ENCODE measurements at places on chromosomes 2 and 18.

GRCh38 chr18:51370996-51371395 lies 173.5 kb upstream of the MEX3C start:
- no peak for DNase-seq

- DNase-seq = no peak
Observed at GRCh38 chr2:235868224-235868623, 300.0 kb downstream of the GBX2 start.

DNA sequence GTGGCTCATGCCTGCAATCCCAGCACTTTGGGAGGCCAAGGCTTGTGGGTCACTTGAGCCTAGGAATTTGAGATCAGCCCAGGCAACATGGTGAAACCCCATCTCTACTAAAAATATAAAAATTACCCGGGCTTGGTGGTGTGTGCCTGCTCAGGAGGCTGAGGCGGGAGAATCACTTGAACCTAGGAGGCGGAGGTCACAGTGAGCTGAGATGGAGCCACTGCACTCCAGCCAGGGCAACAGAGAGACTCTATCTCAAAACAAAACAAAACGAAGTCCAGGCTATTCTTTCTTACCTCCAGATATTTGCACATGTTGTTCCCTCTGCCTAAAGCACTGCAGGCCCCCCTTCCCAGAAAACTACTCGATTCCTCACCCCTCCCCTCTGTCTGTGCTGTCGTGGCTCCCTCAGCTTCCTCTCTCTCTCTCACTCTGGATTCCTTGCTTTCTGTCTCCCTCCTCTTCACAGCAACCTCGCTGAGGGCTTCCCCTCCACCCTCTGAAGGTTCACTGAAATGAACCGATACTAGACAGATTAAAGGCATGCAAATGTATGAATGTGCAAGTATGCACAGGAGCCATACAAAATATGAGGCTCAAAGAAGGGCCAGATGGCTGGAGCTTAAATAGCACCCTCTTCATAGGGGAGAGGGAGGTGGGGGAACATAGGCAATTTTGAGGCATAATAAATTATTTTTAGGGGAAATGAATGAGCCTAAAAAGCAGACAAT lies 18.5 kb downstream of the TMEM177 start:
- peak; percentile 60 for DNase-seq

- no peak for DNase-seq
Observed at GRCh38 chr2:82478641-82479040, 1980.4 kb downstream of the SUCLG1 start.

- DNase-seq = peak; percentile 77
Observed at GRCh38 chr2:149017116-149017985, 21.1 kb upstream of the LYPD6B start.

- DNase-seq = peak; percentile 42
Observed at GRCh38 chr2:63861220-63861822, 19.6 kb downstream of the UGP2 start.

DNA sequence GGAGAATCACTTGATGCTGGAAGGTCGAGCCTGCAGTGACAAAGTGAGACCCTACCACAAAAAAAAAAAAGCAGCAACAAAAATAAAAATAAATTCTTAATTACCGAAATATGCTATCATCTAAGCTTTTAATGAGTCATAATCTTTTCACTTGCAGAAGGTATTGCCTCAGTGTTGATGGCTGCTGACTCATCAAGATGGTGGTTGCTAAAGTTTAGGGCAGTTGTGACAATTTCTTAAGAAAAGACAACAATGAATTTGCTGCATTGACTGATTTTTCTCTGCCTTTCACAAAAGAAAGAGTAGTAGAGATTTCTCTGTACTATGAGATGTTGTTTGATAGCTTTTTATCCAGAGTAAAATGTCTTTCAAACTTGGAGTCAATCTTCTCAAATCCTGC lies 1809.0 kb downstream of the SUCLG1 start:
- no peak for DNase-seq

DNA sequence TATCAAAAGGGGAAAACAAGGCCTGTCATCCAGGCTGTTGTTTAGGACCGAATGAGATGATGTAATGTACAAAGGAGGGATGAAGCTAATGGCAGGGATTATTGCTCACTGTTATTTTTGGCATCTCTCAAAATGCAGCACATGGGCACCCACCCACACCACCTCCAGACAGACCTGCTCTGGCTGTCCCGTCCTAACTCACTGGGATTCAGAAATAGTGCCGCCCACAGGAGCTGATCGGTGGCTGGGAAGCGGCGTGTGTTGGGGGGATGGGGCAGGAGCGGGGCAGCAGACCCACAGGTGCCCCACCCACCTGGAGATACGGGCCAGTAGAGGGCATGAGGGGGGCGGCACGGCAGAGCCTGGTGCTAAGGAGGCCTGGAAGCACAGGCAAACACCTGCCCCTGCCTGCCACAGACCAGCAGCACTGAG lies 52.2 kb downstream of the CRACDL start:
- DNase-seq = no peak
